ENCODE measurements at places on chromosomes 2 and 18.

GRCh38 chr2:126048719-126049118, 607.2 kb upstream of the GYPC start:
- DNase-seq = no peak

- no peak for DNase-seq
These were observed 20.1 kb upstream of the C2orf72 start for GRCh38 chr2:231017231-231017598.

DNA sequence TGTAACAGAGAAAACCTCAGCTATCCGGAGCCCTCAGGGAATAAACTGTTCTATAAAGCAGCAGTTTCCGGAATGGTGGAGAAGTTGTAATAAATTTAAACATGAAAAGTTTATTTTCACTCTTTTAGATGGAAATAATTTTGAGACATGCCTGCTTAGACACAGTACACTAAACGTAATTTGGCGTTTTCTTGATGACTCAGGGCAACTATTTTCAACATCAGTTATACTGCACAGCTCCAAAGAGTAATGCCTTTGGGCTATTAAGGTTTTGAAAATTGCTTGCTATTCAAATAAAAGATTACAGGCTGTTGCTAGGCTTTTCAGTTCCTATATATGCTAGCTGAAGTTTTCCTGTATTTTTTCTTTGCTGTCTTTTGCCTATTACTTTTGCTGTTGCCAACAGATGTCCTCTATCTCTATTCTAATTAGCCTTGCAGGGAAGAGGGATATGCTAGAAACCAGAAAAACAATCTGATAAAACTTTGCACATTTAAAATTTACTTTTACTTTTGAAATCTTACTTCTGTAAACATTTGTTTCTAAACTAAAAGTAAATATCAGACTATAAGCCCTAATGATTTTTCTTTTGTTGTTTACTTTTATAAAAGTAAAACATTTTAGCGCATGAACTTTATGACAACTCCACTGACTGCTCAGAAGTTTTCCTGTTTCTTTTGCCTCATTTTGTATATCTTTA, 113.4 kb upstream of the WDSUB1 start:
- no peak for DNase-seq

DNA sequence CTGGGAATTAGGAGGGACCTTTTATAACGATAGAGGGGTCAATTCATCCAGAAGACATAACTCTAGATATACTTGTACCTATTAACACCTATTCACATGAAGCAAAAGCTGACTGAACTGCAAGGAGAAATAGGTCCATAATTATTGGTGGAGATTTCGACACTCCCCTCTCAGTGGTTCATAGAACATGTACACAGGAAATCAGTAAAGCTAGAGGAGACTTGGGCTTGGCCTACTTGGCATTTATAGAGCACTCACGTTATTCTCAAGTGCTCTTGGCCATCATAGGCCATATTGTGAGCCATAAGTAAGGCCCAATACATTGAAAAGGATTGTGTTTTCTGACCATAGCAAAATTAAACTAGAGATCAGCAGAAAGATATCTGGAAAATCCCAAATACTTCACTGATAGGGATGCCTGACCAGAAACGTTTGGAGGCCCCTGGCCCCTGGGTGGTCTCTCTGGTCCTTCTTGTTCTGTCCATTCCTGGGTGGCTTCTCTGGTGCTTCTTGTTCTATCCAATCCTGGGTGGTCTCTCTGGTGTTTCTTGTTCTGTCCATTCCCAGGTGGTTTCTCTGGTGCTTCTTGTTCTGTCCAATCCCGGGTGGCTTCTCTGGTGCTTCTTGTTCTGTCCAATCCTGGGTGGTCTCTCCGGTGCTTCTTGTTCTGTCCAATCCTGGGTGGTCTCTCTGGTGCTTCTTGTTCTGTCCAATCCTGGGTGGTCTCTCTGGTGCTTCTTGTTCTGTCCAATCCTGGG, 49.0 kb downstream of the SNED1 start:
- no peak for DNase-seq

DNA sequence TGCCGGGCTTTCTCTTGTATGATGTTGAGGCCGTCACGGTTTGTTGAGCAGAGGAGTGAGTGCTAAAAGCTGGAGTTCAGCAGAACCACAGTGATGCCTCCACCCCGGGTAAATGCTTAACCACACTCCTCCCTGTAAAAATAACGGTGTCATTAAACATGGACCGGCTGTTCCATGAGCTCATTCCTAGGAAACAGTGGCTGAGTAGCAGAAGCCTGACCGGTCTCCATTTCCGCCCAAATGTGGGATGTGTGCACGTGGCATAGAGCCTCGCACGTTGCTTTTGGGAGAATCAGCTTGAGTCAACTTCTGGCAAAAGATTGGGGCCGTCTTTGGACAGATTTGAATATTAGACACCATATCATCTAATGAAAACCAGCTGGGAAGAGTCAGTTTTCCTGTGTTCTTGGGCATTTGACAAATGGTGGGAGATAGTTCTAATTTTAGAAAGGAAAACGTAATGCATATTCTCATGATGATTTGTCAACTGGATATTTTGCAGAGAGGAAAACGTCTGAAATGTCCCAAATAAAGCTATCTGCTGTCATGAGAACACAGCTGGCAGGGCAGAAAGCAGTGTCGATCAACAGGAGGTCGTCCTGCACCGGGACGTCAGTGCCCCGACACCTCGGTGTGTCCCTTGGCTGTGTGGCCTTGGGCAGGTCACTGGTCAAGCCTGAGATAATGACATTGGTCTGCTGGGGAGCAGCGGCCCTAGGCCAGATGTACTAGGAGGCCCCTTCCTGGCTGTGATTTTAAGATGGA, 42.4 kb downstream of the LRRFIP1 start:
- no peak for DNase-seq

DNA sequence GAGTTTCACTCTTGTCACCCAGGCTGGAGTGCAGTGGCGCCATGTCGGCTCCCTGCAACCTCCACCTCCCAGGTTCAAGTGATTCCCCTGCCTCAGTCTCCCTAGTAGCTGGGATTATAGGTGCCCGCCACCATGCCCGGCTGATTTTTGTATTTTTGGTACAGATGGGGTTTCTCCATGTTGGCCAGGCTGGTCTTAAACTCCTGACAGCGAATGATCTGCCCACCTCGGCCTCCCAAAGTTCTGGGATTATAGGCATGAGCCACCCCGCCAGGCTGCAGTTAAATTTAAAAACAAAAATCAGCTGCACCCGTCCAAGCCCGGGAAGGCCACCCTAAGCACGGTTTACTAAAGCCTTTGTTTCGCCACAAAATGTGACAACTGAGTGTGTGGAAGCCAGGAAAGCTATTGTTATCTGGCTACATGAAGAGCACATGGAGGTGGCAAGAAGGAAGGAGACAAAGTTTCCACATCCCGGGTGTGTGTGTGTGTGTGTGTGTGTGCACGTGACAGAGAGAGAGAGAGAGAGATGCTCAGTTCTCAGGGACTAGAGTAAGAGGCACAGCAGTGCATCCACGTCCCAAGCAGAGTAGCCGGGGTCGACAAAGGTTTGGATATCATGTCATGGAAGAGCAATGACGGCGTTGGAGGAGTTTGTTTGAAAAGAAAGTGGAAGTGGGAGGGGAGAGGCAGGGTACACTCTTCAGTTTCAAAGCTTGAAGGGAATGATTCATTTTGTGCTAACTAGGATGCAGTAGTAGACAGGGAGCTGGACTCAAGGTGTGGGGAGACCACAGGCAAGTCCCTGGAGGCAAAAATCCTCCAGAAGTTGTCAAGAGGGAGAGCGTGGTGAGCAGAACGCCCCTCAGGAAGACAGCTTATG, 20.1 kb downstream of the INPP5D start:
- no peak for DNase-seq

GRCh38 chr2:149629026-149629425, 41.5 kb upstream of the MMADHC start:
- DNase-seq = no peak

GRCh38 chr18:2891526-2892431, 45.0 kb downstream of the EMILIN2 start:
- no peak for DNase-seq

DNA sequence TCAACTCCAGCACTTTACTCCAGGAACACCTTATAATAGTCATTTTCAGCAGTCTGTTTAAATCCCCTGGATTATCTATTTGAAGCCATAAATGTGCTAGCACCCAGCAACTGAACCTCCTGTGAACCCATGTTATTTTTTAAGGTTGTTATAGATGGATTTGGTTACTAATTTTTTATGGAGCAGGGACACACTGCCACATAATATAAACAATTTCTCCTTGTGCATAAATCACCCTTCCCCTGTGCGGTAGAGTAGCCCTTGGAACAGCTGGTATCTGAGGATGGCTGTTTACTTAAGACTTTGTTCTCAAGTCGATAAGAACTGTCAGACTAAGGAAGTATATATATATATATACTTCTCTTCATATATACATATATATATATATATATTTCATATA, 367.4 kb downstream of the EPHA4 start:
- no peak for DNase-seq

DNA sequence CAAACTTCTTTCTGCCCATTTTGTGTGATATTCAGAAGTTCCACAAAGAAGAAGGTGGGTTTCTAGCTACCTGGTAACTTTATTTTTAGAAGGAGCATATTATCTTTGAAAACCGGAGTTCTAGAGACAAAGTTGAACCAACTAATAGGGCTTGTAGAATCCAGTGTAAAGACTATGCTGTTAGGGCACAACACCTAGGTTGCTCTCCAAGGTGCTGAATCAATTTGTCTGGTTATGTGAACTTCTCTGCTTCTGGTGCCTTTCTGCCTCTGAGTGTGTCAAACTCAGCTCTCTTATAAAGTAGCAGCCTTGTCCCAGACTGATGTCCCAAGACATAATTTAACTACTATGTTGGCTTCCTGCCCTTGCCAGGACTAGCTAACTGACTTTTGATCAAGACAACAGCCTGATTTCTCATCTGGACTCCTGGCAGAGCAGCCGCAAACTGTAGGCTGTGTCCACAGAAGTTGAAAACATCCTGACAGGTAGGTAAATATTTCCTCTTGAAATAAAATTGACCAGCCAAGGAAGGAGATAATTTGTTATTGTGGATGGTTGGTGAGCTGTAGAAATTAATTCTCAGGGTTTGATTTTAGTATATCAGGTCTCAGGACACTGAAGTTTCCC, 119.4 kb downstream of the CYRIA start:
- peak; percentile 27 for DNase-seq

GRCh38 chr18:13548106-13548819, 178.1 kb downstream of the FAM210A start:
- no peak for DNase-seq

DNA sequence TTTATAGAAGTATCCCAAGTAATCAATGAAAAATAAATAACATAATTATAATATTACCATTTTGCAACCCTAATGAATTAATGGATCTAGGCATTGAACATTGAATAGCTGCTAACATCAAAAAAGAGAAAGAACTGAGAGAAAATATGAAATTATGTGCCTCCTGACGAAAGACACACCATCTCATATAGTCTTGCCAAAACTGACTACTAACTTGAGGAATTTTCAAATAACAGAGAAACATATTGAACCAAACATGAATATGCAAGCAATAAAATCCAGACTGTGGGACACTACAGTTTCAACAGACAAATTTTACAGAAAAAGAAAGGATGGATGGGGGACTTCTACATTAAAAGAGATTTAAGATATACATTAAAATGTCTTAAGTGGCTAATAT, 165.7 kb downstream of the WDPCP start:
- DNase-seq = no peak

DNA sequence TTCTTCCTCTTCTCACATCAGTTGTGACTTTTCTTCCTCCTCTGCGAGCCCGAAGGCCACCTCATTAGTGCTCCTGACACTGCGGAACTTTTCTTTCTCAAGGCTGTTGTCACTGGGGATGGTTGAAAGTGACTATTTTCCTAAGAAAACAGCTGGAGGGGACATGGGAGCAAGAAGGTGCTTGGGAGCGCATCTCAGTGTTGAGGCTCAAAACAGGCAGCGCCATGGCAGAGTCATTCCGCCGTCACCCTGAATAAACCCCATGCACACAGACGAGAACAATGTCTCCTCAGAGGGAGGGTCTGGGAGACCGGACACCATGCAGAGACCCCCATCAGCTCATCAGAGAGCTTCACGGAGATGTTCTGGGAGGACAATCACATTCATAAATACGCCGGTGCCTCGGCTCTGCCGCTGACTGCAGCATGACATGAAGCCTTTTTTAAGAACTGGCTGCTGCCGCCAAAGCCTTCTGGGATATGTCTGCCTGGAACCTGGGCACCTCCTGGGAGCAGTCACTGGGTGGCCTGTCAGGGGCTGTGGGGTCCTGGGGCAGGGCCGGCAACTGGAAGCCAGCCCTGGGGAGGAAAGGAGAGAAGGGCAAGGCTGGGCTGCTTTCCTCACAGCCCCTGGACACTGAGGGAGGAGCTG, 19.2 kb downstream of the ATOH8 start:
- no peak for DNase-seq

DNA sequence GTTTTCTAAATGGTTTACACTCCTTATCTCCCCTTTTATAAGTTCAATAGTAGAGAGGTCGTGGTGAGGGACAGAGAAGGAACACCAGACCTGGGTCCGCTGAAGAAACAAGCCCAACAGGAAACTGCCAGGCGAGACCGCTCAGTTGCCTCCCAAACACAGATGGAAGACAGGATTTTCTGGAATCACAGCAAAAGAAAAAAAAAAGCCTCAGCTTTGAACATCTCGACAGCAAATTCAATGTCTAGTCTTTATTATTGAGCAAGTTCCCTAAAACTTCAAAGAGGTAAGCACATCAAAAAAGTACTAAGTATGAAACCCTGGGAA, 33.5 kb upstream of the GNAL start:
- no peak for DNase-seq

GRCh38 chr2:237290261-237290660, 123.7 kb downstream of the COL6A3 start:
- no peak for DNase-seq

DNA sequence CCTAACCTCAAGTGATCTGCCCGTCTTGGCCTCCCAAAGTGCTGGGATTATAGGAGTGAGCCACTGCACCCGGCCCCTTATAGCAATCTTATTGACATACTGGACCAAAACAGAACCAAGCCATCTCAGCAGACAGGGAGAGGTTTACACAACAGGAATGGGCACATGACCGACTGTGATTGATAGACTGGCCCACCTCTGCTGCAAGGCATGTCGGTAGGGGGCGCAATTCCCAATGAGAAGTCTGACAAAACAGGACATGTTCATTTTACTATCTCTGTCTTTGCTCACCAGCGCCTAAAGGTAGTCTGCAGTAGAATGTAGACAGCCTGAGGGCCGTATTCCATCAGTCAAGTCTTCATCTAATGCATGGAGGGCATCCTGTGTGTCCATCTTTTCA, 2.0 kb downstream of the LYPD6B start:
- peak; percentile 57 for DNase-seq

DNA sequence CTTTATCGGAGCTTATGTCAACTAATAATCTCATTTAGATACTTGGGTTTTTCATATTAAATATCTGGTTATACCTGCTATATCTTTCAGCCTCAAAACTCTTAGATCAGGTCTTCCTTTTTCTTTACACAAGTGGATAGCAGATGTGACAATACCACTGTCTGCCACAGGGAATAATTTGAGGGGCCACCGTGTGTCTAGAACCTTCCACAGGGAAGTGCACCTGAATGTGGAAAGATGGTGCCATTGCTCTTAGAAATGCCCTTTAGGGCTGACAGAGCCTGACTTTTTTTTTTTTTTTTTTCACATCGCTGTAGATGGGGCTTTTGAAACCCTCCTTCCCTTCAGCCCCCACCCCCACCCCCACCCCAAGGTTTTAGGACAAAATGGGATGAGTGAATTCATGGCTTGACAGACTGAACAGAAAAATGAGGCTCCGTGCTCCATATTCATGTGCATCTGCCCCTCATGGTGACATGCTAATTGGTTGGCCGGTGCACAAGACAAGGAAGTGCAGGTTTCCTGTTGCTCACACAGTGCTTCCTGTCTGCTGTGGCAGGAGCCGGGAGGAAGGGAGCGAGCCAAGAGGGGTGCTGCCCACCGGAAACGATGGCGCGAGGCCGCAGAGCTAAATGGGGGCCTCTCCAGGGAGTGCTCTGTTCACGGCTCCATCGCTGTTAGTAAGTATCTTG, 246.0 kb downstream of the LDLRAD4 start:
- peak; percentile 84 for DNase-seq
